ENCODE measurements at places on chromosomes 6 and 20.

- no peak for DNase-seq
Measured at GRCh38 chr6:31749301-31750036, 9.7 kb downstream of the MSH5 start.

DNA sequence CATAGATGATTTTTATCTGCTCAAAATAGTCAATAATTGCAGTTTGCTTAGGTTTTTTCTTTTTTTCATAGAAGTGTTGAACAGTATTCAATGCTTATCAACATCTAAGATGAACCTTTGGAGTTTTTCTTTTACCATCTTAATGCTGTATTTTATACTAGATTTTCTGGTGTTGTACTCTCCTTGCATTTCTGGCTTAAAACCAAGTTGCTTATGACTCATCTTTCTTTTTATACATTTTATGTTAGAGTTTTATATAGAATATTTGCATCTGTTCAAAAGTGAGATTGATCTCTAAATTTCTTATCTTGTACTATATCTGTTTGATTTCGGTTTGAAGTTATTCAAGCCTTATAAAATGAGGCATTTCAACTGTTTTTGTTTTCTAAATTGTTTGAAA is 232.5 kb downstream of the RFPL4B start:
- DNase-seq: no peak

GRCh38 chr6:45657226-45657625 is 279.5 kb upstream of the SUPT3H start:
- no peak for DNase-seq

DNA sequence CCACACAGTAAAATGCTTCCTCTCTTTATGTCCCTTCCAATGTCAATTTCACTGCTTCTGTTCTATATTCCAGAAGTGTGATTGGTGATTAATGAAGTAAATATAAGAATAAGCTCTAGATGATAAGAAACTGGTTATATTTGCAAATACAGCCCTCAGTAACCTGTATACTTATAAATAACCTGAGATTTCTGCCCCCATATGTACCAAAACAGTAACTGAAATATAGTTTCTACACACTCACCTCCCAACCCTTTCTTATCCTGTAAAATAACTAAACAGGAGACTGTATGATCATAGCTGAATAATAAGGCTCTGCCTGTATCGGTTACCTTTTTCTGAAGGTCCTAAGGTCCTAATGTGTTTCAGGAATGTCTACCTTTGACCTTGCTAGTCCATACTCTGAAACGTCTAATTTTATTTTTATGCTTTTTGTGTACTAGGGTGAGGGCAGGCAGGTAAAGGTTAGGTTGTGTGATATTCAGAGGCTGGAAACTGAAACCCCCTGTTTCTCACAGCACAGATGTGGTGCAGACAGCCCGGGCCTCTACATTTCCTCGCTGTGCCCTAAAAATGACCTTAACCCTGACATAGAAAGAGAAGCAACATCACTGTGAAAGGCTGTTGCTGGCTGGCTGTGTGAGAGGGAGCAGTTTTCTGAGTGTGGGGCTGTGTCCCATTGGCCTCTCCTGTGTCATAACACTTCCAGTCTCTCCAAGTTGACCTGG is 378.8 kb downstream of the CENPW start:
- no peak for DNase-seq

- DNase-seq: no peak
Measured at GRCh38 chr6:137099689-137100403, 55.1 kb upstream of the IL20RA start.

- DNase-seq: no peak
Measured at GRCh38 chr6:157669747-157670216, 153.3 kb upstream of the SNX9 start.

DNA sequence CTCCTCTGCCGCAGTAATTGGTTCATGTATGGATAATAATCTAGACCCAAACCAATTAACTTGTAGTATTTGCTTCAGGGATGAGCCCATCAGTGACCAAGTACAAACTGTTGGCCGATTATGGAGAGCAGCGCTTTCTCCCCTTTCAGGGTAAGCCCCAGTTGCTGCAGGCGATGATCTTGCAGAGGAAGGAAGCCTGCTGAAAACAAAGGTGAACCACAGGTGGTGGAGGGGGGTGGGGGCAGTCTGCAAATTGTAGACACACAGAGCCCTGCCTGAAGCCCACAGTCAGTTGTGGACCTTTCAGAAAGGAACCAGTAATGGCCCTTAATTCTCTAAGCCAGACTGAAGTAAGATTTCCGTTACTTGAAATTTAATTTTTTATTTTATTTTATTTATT is 167.9 kb upstream of the JARID2 start:
- DNase-seq: no peak

DNA sequence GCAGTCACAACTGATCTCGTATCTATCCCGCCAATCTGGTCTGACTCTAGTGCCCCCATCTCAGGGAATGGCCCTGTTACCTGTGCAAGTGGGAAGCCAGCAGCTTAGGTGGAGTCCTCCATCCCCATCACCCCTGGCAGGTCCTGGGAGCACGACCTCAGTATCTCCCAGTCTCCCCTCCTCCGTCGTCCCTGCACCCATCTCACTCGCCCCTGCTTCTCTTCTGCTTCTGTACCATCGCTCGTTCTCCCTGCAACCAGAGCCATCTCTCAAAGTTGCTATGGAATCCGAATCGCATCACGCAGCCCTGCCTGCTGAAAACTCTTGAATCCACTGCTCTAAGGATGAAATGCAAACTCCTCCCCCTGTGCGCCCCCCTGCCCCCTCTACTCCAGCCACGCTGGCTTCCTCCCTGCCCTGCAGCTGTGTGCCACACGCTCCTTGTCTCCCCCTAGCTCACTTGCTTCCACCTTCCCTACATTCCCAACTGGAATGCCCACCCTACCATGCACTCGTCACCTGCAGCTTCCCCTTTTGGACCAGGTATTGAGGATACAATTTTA is 64.0 kb upstream of the PTGIS start:
- DNase-seq: no peak

DNA sequence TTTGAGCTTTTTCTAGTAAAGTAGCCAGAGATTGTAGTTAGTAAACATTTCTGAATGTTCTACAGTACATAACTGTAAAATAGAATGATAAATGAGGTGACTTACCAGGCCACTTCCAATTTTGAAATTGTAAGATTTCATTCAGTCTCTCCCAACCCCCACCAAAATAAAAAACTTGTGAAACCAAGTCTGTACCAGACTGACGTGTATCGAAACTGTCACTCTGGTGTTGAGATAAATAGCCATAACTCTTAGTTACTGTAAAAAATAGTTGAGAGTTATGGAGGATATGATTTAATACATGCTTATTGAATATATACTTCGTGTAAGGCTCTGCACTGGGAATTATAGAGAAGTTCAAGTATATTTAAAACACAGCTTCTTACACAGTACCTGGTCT is 455.7 kb downstream of the PLCB1 start:
- no peak for DNase-seq

- no peak for DNase-seq
Measured at GRCh38 chr20:33291416-33291815, 8.4 kb downstream of the BPIFB1 start.

DNA sequence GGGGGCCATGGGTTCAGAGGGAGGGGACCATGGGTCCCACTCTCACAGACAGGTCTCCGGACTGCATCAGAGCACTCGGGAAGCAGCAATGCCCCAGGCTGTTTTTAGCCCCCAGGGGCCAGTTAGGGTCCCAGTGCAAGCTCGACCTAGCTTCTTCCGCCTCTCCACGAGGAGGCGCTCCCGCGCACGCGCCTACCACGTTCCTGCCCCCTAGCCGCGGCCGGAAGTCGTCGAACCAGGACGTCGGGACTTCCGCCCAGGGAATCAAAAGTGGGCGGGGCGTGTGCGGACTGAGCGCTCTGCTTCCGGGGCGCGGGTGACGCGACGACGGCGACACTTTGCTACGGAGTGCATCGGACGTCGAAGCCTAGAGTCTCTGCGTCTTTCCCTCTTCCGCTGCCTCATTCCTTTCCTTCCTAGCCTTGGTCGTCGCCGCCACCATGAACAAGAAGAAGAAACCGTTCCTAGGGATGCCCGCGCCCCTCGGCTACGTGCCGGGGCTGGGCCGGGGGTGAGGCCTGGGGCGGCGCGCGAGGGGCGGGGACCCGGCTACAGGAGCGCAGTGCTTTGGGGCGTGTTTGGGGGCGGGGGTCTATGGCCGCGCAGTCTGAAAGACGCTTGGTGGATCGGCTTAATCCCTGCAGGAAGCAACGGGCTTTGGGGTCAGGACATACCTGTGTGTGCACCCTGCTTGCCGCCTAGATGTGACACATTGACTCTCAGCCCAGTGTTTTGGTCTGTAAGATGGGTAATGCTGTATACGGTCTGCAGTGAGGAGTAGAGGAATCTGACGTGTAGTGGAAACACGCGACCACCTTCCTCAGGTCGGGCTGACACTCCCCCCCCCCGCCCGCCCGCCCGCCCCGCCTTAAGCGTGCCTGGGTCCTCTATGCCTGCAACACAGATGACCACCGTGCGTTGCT is at the start of gene PRPF6:
Gene PRPF6 (plus strand): TSS at position 327 of the 923 bp plus-strand sequence. CDS start 114 bp downstream, at position 441.
- peak; percentile 87 for DNase-seq

- DNase-seq: no peak
Measured at GRCh38 chr6:161412795-161413194, 138.9 kb upstream of the AGPAT4 start.

DNA sequence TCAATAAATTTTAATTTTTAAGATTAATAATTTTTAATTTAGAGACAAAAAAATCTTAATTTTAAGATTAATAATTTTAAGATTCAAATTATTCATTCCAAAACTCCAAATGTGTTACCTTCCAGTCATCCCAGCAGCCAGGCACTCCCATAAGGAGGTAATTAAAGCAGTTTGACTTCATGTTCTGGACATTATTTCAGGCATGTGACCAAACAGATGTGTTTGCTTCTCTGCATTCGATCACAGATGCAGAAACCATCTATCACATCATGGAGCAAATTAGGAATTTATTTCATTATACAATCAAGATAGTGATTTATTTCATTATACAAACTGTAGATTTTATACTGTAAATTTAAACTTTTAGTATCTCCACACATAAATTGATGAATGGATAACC is 150.3 kb downstream of the AKAP7 start:
- DNase-seq: no peak

DNA sequence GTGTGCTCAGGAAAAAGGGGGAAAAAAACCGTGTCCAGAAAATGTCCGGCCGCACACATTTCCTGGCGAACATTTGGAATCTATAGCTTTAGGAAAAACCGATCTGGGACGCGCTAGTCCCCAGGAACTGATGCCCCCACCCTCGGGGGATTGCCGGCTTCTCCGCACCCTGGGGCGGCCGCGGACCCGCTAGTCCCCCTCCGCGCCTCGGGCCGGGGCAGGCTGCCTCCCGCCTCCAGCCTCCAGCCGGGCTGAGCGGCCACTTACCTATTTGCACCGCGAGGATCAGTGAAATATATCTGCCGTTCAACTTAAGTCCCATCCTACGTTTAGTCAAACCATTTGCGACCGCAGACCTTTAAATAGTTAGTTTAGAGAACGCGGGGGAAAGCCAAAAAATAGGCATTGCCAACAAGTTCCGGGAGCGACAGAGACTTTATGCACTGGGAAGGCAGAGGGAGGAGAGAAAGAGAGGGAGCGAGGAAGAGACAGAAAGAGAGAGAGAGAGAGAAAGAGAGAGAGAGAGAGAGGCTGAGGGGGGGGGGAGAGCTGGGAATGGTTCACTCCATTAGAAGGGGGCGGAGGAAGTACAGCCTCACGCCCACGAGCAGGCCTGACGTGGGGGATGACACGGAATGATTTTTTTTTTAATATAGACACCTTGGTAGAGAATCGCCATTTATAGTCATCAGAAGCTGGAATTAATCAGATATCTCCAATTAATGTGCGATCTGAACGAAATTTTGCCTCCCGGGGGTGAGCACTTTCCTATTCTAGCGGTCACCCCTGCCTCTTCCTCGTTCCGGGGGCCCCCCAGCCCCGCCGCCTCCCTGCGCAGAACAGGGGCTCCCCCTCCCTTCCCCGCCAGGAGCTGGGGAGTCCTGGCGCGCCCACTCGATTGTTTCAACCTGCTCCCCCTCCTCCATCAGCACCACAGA is at the start of gene NRN1:
Gene NRN1 (minus strand): TSS at position 498 of the 938 bp plus-strand sequence. CDS start 176 bp downstream, at position 322.
- DNase-seq: no peak

DNA sequence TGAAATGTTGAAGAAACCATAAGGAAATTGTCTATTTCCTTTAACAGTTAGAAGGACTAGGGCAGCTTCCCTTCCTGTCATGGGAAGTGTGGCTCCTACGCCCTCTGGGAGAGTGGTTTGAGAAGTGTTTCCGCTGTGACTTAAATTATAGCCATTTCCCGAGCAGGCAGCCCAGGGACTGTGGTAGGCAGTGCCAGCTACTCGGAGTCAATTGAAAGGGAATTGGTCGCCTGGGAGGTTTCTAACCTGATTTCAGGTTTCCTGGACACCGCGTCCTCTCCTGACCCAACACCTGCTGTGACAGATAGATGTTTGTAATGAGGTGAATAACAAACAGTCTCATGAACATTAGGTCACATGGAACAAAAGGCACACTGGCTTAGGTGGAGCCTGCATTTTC is 256.1 kb upstream of the PLCB4 start:
- no peak for DNase-seq

- no peak for DNase-seq
Measured at GRCh38 chr6:71091167-71091566, 134.3 kb upstream of the B3GAT2 start.

- DNase-seq: no peak
Measured at GRCh38 chr20:63736893-63737694, 630 bp downstream of the LIME1 start.

DNA sequence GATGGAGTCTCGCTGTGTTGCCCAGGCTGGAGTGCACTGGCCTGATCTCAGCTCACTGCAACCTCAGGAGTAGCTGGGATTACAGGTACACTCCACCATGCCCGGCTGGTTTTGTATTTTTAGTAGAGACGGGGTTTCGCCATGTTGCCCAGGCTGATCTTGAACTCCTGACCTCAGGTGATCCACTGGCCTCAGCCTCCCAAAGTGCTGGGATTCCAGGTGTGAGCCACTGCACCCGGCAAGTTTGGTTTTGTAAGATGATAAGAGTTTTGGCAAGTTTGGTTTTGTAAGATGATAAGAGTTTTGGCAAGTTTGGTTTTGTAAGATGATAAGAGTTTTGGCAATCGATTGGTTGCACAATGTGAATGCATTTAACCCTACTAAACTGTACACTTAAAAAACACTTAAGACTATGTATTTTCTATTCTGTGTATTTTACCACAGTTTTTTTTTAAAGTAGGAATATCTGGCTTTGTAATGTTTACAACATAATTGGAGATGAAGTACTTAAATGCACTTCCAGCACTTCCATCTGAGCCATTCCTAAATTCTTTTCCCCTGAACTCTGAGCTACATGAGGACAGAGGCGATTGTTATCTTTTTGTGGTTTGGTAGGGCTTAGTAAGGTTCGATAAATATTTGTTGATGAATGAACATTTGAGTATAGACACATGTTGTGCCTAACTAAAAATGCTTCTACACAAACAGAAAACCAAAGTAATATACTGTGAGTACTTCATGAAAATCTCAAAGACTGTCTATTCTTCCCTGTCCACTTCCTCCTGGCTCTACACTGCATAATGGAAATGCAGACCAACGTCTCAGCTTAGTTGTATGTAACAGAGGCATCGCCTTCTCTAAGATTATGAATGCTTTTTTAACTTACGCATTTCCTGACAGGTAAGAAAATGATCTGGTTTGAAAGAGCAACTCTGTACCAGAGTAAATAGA is 18.8 kb downstream of the SAMHD1 start:
- no peak for DNase-seq

- no peak for DNase-seq
Measured at GRCh38 chr6:8432614-8433013, 2.7 kb downstream of the SLC35B3 start.

All from stimulated activated CD8-positive, alpha-beta memory T cell treated with anti-CD3 and anti-CD28 coated beads, Interleukin-15, amount 100 ng/mL, for 4 hours (primary cell).